ENCODE measurements at places on chromosomes 6 and 20.
A peak's percentile ranks its signal among the peaks of the same experiment; 100 is the strongest.

- no peak for DNase-seq
Observed at GRCh38 chr6:16846399-16846778, 85.1 kb upstream of the ATXN1 start.

- DNase-seq: no peak
Observed at GRCh38 chr20:63062188-63063140, 55.7 kb upstream of the BHLHE23 start.

- no peak for DNase-seq
Observed at GRCh38 chr6:1372690-1373089, 16.7 kb upstream of the FOXF2 start.

- DNase-seq: no peak
Observed at GRCh38 chr6:40727271-40727670, 140.1 kb upstream of the LRFN2 start.

DNA sequence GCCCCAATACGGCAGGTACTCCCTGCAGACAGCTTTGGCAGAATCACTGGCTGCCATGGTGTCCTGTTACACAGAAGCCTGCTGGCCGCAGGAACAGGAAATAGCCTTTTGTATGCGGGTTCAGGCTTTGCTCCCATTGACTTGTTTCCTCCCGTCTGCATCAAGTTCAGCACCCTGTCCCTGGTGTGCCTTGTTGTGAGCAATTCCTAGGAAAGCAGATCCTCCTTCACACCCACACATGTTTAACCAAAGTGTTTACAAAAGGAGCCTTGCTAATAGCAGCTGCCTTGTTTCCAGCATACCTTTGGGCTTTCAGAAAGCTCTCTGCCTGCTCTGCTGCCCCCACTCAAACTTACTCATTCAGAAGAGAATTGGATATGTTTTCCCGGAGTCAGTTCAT lies 127.2 kb upstream of the SUPT3H start:
- peak; percentile 56 for DNase-seq

GRCh38 chr20:63966944-63967322 lies 2.8 kb downstream of the ZNF512B start:
- no peak for DNase-seq

GRCh38 chr6:14372734-14373489 lies 255.3 kb downstream of the CD83 start:
- DNase-seq: no peak

GRCh38 chr20:32514760-32515159 lies 70.4 kb downstream of the NOL4L start:
- no peak for DNase-seq

GRCh38 chr20:39623584-39624234 lies 661.6 kb downstream of the DHX35 start:
- DNase-seq: no peak

- no peak for DNase-seq
Observed at GRCh38 chr6:31740397-31741223, 805 bp downstream of the MSH5 start.
